ENCODE measurements at places on chromosomes 2 and 18. TPM values are rescaled to one million over a fixed set of nuclear protein-coding genes. Genes with fewer than 3 reads are reported as not detected.

DNA sequence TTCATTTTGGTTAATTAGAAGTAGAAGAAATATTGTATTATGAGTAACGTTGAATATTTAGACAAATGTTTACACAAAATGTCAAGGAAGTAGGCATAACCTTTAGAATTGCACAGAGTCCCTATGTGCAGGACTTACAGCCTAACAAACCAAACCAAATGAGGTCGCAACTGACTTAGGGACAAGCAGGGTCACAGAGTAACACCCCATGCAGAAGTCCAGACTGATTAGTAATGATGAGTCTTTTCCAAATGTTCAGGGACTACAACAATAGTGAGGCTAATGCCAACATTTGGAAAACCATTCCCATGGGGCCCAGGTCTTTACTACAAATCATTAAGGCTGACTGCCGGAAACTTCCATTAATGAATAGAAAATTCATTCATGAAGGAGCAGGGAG is 452.5 kb upstream of the CHAC2 start:
- DNase-seq, result no peak

GRCh38 chr2:7427293-7428060 is 510.3 kb downstream of the RNF144A start:
- DNase-seq, result no peak

DNA sequence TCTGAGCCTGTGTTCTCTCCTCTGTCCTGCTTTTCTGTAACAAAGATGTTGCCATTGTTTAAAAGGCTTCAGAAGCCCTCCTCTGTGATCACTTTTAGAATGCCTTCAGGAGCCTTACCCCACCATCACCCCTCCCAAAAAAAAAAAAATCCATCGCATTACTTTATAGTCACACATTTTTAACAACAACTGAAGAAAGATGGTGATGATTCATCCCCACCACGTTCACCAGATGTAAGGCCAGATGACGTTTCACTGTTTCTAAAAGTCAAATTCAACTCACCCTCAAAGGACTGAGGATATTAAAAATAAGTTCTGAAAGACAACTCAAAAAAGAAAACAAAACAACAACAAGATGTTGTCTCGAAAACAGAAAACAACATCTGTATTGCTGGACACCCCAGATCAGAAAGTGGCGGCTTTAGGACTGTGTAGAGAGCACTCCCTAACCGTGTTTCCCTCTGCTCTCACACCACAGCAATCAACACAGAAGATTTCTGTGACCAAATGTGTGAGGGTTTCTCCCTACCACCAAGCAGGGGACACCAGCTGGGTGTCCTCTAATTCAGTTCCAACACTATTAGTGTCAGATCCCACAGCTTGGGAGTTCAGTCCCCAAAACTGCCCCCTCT is 61.9 kb upstream of the CREB1 start:
- no peak for DNase-seq

GRCh38 chr2:64455545-64455944 is 1.6 kb downstream of the LGALSL start:
- no peak for DNase-seq

DNA sequence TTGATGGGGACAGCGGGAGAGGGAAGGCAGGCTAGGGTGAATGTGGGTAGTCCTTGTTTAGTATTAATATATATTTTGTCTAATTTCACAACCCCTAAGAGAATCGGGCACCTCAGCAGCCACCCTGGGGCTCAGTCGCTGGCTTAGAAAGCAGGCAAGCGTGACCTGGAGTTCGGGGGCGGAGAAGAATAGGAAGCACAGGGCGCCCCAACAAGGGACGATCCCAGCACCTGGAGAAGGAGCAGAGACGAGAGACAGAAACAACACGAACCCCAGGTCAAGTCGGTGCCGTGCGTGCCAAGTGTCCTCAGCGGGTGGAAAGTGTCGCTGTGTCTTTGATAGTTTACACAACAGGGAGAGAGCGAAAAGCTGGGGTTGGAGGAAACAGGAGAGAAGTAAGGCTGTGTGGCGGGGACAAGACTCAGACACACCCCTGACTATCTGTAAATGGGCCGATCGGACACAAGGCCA is 95.4 kb downstream of the NFATC1 start:
- peak; percentile 31 for DNase-seq

- DNase-seq, result no peak
Observed at GRCh38 chr2:65536596-65536995, 104.2 kb upstream of the SPRED2 start.

- no peak for DNase-seq
Observed at GRCh38 chr18:292271-292670, 24.4 kb upstream of the THOC1 start.

DNA sequence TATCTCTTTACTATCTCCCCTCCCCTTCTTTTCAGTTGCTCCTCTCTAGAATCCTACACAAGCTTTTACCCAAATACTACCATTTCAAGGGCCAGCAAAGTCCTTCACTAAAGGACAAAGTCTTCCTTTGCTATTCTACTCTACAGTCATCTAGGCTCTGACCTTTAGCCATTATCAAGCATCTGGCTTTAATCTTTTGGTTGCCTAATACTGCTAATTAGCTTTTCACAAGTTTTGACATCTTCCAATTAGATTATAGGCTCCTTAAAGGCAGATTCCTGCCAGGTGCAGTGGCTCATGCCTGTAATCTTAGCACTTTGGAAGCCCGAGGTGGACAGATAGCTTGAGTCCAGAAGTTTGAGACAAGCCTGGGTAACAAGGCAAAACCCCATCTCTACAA is 194.4 kb downstream of the SH3BP4 start:
- no peak for DNase-seq

GRCh38 chr2:168244318-168244717 is 3.1 kb downstream of the STK39 start:
- no peak for DNase-seq

DNA sequence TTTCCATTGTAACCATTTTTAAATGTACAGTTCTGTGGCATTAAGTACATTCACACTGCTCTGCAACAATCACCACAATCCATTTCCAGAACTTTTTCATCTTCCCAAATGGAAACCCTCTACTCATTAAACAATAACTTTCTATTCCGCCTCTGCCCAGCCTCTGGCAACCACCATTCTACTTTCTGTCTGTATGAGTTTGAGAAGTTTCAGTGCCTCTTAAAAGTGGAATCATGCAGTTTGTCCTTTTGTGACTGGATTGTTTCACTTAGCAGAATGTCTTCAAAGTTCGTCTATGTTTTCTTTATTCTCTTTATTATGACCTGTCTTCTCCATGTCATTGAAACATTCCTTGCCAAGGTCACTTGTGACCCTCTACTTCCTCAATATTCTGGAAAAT is 22.0 kb upstream of the PELI1 start:
- no peak for DNase-seq

- DNase-seq, result no peak
Observed at GRCh38 chr2:36322108-36322507, 33.5 kb upstream of the CRIM1 start.

DNA sequence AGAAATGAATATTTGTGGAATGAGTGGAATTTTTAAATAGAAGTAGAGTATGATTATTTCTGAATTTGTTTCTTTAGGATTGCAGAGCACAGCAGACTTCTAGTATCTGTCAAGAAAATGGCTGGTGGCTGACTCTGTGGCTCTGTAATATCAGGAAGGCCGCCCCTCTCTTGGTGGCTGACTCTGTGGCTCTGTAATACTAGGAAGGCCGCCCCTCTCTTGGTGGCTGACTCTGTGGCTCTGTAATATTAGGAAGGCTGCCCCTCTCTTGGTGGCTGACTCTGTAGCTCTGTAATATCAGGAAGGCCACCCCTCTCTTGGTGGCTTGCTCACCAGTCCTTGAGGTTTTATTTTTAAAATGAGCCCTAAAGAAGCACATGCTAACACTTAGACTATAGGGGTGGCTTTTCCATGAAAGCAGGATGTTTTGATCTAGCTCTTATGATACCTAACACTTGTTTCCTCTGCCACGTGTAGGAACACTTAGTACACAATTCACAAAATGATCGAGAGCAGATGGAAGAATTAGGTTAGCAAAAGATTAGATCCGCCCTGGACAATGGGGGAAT is 85.1 kb upstream of the TTC39C start:
- no peak for DNase-seq

- DNase-seq, result peak; percentile 46
Observed at GRCh38 chr18:45521777-45522176, 93.5 kb upstream of the SLC14A2 start.

GRCh38 chr2:27323596-27324285 is 844 bp upstream of the MPV17 start:
- DNase-seq, result no peak

- DNase-seq, result no peak
Observed at GRCh38 chr2:152459091-152459490, 124.1 kb downstream of the FMNL2 start.

CABYR gene
- not detected for total RNA-seq

CRYGC gene
- not detected for total RNA-seq

LGALSL gene
- 4.2 TPM for total RNA-seq

PDCD1 gene
- total RNA-seq, result 2.0 TPM

SERPINB3 gene
- total RNA-seq, result not detected

ZAP70 gene
- total RNA-seq, result 0.70 TPM

Measured in Right ventricle myocardium superior (tissue), 1 donor.